ENCODE measurements at places on chromosomes 5 and 9. TPM values are rescaled to one million over a fixed set of nuclear protein-coding genes. Genes with fewer than 3 reads are reported as not detected.

The ARL14EPL gene
- polyA plus RNA-seq, result not detected

DNA sequence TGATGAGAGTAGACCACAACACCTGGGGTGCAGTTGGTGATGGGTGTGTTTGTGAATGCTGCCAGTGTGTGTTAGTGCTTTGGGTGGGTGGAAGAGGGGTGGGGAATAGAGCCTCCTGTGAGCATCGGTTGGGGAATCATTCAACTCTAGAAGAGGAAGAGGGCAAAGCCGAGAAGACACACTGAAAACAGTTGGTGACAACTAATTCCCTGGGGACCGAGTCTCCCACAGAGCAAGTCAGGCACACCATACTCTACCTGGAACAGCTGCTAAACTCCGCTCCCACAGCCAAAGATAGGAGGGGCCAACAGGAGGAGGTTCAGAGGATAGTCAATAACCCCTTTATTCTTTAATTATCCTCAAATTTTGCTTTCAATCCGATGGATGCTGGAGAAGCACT, 1.6 kb upstream of the ARHGEF39 start:
- no peak for DNase-seq

The TMEM215 gene
- not detected for polyA plus RNA-seq

DNA sequence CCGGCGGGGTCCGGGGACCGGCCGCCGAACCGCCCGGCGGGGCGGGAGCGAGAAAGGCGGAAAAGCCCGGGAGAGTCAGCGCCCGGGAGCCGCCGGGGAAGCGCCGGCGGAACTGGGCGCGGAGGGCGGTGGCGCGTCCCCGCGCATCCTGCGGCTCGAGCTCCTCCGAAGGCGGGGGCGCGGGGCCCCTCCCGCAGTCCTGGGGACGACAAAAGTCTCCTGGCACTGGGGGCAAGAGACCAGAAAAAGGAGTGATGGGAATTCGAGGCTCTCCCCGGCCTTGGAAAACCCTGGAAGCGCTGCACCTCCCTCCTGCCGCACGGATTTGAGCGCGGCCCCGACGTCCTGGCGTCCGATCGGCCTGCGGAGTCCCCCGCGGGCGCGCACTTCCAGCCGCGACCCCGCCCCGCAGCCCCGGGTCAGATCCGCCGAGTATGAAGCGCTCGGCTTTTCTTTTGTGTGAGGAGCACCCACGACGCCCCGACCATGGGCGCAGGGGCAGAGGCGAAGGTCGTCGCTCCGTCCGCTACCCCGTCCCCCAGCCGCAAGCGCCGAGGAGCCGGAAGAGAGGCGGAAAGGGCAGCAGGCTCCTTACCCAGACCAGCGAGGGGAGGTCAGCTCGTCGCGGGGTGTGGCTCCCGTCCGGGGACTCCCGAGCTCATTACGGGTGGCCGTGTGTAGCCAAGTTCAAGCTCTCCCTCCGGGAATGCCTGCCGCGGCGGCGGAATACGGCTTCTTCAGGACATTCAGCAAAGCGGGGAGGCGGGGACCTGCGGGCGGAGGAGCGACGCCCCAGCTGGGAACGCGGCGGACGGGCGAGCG, at the start of gene EPB41L4A:
Gene EPB41L4A, minus strand, starts transcription at position 114 of the 822 bp plus-strand sequence. CDS start 238 bp downstream, outside the sequence.
- peak; percentile 76 for DNase-seq

- no peak for DNase-seq
Measured at GRCh38 chr5:2523180-2523579, 228.3 kb downstream of the IRX2 start.

DNA sequence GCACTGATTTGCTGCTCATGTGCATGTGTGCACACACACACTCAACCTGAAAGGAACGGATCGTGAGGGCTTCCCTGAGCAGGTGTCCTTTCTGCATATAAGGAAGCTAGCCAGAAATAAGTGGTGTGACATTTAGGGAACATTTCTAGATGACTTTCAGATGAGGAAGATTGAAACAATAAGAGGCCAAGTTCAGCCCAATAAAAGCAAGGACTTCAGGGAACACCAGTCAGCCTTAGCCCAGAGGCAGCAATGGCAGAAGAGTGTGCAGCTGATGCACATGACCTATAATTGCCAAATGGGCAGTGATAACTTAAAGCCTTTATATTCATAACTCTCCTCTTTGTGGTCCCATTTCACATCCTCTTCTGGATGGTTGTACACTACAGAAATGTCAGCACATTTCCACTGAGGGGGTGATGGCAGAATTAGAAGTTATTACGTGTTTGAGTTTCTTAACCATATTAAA, 255.5 kb downstream of the TRIM32 start:
- DNase-seq, result no peak
